NCI-H2081 treated with DMSO at 0.1 percent for 48 hours (cell line): ENCODE measurements at places on chromosomes 5 and 9.

GRCh38 chr9:125748446-125749099, 1.4 kb downstream of the PBX3 start:
- DNase-seq, result no peak

DNA sequence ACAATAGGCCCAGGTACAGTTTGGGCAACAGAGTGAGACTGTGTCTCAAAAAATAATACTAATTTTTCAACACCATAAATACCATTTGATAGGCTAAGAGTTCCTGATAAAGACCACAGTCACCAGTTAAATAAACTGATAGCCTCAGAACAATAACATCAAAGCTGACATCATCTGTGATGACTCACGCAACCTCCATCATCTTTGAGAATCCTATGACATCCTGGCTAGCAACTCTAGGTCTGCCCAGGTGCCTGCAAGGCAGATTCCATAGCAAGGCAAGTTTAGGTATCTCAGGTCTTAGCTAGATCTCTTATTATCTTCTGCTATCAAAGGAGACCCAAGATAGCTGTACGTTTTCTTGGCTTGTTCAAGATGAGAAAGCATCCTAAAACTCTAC, 30.5 kb upstream of the UBAP2 start:
- DNase-seq, result no peak

DNA sequence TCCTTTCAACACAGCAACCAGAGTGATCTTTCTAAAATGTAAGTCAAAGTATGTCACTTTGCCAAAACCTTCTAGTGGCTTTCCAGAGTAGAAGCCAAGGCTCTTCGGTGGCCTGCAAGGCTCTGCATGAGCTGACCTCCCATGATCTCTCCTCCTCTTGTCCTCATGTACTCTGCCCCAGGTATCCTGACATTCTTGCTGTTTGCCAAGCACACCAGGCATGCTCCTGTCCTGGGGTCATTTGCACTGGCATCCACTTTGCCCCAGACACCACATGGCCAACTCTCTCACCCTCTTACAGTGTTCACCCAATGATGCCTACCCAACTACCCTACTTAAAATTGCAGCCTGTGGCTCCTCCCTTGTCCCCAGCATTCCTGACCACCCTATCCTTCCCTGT, 86.3 kb downstream of the ZNF618 start:
- DNase-seq, result no peak

GRCh38 chr5:76804266-76804665, 14.6 kb upstream of the F2RL1 start:
- DNase-seq, result no peak

- DNase-seq, result no peak
Observed at GRCh38 chr5:117084067-117084466, 509.4 kb upstream of the SEMA6A start.

GRCh38 chr5:149172709-149173505, 31.6 kb downstream of the ABLIM3 start:
- no peak for DNase-seq

GRCh38 chr5:76571559-76571958, 51.6 kb downstream of the F2RL2 start:
- no peak for DNase-seq

- no peak for DNase-seq
Observed at GRCh38 chr9:87547671-87548081, 50.0 kb downstream of the DAPK1 start.

GRCh38 chr9:27558307-27558706, 15.0 kb downstream of the C9orf72 start:
- DNase-seq, result no peak

DNA sequence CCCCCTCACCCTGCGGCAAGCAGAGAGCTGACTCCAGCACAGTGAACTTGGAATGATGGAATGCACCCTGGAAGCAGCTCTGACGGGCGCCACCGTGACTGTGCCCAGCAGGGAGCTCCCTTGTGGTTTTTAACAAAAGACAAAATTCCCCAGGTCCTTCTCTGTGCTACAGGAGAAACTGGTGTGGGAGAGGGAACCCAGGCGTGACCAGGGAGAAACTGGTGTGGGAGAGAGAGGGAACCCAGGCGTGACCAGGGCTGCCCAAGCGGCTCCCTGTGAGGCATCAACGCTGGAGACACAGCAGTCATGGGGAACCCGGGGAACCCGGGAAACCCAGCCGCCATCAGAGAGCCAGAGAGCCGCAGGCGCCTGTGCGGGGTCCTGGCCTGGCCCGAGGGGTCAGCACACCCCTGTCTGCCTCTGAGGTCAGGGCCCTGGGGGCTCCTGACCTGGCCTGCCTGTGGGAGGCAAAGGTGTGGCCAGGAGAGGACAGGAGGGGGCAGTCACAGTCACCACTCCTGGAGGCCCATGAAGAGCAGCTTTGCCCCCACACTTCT, 3.1 kb upstream of the AHRR start:
- no peak for DNase-seq

DNA sequence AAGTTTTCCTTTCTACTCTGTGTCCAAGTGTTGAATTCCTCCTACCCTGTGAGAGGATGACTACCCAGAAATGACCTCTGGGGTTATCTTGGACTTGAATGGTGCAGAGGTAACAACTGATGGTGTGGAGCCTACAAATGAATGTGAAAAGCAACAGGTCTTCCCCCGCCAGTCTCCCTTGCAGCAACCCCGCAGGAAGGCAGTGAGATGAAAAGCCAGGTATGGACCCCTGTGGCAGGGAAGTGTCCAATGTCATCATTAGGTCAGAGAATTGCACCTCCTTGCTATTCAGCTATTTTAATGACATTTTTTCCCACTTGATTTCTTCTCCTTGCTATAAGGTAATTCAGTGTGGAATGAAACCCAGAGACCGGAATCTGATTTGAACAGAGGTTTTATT, 58.5 kb downstream of the MAT2B start:
- DNase-seq, result no peak

GRCh38 chr9:19469271-19469670, 60.5 kb downstream of the ACER2 start:
- no peak for DNase-seq

- no peak for DNase-seq
Observed at GRCh38 chr9:4805191-4805918, 12.6 kb downstream of the RCL1 start.

DNA sequence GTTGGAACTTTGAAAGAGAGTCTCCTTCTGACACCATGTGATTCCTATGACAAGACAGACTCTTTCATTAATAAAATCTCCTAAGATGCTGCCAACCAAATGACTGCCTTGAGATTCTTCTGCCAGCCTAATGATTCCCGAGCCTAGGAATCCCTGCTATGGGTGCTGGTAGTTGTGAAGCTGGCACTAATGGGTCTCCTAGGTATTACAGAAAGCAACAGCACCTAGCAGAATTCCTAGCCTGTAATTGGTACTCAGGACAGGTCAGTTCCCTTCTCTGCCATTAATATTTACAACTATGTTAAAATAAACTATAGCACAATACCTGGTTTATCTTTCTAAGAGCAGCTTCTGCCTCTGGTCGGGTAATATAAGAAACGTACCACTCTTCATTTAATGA, 19.3 kb downstream of the C5orf58 start:
- no peak for DNase-seq

GRCh38 chr5:78649861-78650496, 1.4 kb upstream of the LHFPL2 start:
- no peak for DNase-seq
